Pulmonary artery endothelial cell (primary cell): ENCODE measurements at places on chromosomes 7 and 10. TPM values are rescaled to one million over a fixed set of nuclear protein-coding genes. Genes with fewer than 3 reads are reported as not detected.

Gene NUTM2E
- 0.04 and 0.07 TPM in 2 replicates for total RNA-seq

Gene PVRIG
- total RNA-seq = not detected in 2 replicates

Gene GPRIN2
- total RNA-seq = not detected in 2 replicates

Gene ATG9B
- total RNA-seq = under 0.01 TPM in 1 of 2 replicates, not detected in the other

Gene MYO3A
- not detected in 2 replicates for total RNA-seq

Gene SPDYE5
- total RNA-seq = not detected in 2 replicates

Gene MOGAT3
- not detected in 2 replicates for total RNA-seq

Gene FAM20C
- 11.6 and 13.3 TPM in 2 replicates for total RNA-seq

Gene CHST15
- 29.0 and 36.3 TPM in 2 replicates for total RNA-seq

Gene HIF1AN
- 8.2 and 8.3 TPM in 2 replicates for total RNA-seq

Gene SFTPA1
- total RNA-seq = not detected in 2 replicates

Gene CYP2C19
- 0.07 TPM in 1 of 2 replicates, not detected in the other for total RNA-seq

Gene HERPUD2
- 24.9 and 29.7 TPM in 2 replicates for total RNA-seq

Gene RET
- total RNA-seq = 0.04 and 0.07 TPM in 2 replicates

Gene CTTNBP2
- total RNA-seq = not detected in 2 replicates

Gene GPR146
- 17.4 and 29.8 TPM in 2 replicates for total RNA-seq

Gene KCTD7
- 4.6 and 5.8 TPM in 2 replicates for total RNA-seq
